ENCODE measurements at places on chromosomes 5 and 9.
A peak's percentile ranks its signal among the peaks of the same experiment; 100 is the strongest.

- no peak for DNase-seq
Observed at GRCh38 chr5:115389034-115389798, 92.8 kb upstream of the CCDC112 start.

DNA sequence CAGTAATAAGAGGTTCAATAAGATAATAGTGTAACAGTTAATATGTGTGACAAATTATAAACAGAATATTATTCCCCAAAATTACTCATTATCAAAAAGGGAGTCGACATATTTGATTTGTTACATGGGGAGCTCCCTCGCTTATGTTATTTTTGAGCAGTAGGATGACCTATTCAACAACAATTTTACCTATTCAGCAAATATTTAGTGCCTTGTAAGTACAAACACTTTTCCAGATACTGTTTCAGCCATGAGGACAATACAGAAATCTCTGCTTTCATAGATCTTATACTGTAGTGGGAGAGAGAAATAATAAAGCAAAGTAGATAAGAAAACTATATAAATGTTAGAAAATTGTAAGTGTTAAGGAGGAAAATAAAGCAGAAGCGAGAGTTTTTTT is 1342.8 kb upstream of the WWC1 start:
- DNase-seq = no peak

DNA sequence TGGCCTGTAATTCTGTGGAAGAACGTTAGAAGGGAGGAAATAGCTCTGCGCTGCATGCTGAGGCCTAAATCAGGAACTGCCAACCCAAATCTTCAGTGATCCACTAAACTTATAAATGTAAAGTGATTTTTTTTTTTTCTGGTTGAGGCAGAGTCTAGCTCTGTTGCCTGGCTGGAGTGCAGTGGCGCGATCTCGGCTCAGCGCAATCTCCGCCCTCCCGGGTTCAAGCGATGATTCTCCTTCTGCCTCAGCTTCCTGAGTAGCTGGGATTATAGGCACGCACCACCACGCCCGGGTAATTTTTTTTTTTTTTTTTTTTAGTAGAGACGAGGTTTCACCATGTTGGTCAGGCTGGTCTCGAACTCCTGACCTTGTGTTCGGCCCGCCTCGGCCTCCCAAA is 717.4 kb upstream of the FAM174A start:
- no peak for DNase-seq

- DNase-seq = no peak
Observed at GRCh38 chr5:164002628-164003027, 497.2 kb downstream of the MAT2B start.

GRCh38 chr9:111720174-111720573 is 58.8 kb downstream of the GNG10 start:
- DNase-seq = no peak

- no peak for DNase-seq
Observed at GRCh38 chr5:35061211-35061770, 13.5 kb upstream of the AGXT2 start.

DNA sequence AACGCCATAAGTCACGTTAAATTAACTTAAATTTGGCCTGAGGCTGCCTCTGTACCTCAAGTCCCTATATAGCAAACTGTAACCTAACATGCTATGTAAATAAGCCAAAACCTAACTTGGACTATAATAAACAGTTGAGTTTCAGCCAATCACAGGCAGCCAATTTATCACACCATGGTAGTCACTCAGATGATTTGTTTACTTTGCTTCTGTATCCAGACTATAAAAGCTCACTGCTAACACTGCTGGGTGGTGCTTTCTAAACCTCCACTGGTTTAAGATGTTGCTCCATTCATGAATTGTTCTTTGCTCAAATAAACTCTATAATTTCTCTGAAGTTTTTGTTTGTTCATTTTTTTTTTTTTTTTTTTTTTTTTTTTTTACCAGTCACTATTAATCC is 62.8 kb downstream of the TRPM3 start:
- no peak for DNase-seq

GRCh38 chr5:104199771-104200170 is 637.2 kb upstream of the NUDT12 start:
- no peak for DNase-seq

- no peak for DNase-seq
Observed at GRCh38 chr5:172373680-172374079, 80.6 kb downstream of the SH3PXD2B start.

GRCh38 chr5:137716337-137716736 is 19.6 kb downstream of the KLHL3 start:
- no peak for DNase-seq

DNA sequence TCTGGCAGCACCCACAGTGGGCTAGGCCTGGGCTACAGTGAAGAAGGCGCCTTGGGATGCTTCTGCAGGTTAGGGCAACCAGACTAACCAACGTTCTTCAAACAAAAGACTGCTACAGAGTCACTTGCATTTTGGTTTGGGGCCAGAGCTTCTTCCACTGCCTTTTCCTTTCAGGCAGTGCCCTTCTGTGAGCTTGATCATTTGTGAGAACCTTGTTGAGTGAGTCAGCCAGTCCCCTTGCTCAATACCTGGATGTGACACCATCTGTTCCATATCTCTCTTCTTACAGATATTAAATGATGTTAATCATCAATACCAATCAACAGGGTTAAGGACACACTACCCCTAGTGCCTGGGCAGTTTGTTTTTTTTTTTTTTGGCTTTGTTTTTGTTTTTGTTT is 46.5 kb upstream of the VDAC1 start:
- no peak for DNase-seq

- DNase-seq = peak; percentile 13
Observed at GRCh38 chr9:5947912-5948311, 57.2 kb downstream of the MLANA start.

GRCh38 chr9:136544548-136544963 is 1.3 kb downstream of the NOTCH1 start:
- DNase-seq = no peak

DNA sequence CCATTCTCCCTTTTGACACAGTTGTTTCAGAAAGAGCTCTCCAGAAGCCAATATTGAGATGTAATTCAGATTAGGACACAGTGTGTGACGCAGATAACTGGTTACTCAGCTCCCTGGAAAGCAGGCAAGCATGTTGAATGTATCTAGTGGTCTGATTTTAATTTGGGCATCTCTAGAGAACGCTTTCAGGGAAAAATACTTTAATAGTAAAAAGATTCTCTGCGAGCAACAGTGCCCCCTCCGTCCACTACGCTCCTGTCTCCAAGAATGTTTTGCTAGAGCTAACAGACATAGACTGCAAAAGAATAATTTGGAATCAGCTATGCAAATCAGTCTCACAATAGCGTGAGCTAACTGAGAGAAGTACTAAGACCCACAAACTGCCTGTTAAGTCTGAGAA is 23.3 kb downstream of the CFAP90 start:
- DNase-seq = no peak

DNA sequence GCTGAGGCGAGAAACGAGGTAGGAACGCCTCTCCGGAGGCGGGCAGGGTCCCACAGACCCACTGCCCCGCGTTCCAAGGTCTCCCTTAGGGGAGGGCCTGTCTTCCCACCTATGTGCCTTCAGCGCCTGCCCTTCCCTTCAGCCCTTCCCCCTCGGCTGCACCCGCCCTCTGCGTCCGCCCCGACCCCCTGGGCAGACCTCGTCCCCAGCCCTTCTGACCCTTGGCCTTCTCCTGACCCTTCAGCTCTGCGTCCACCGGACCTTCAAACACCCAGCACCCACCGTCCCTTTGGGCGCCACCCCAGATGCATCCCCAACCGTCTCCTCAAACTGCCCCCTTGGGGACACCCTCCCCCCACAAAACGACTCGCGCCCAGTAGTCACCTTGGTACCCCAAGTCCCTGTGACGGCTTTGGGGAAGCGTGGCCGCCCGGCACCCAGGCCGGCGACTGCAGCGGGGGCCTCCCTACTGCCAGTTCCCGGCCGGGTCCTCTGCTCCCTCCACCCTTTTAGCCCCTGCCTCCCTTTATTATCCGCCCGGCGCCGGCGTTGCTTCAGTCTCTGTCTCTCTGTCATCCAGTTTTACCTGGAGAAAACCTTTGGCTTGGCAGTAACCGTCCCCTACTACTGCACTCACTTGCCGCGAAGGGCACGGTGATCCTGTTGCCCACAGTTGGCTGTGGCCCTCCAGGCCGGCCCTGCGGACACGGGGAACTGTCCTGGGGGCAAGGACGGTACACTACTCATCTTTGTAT is 421 bp downstream of the RUSC2 start:
- no peak for DNase-seq

DNA sequence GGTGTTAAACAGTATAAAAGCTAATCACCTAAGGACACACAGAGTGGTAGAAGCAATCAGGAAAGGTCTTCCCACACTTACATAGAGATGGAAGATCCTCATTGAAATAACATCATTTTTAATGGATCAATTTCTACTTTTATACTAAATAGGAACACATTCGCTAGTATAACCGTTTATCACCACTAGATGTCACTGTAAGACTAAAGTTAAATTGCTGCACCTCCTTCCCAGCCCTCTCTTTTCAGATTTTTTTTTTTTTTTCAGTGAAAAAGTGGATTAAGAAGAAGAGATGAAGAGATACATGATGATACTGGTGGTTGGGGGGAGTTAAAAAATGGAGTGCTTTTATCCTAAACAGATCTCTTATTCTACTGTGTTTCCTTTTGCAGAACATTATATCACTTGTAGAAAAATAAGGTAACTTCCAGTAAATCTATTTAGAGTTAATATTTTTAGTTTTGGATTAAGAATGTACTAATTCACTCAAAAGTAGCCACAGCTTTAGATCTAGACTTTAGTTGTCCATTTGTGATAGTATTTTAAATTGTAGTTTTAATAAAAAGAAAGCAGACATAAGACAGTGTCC is 116.9 kb upstream of the ARRDC3 start:
- no peak for DNase-seq

DNA sequence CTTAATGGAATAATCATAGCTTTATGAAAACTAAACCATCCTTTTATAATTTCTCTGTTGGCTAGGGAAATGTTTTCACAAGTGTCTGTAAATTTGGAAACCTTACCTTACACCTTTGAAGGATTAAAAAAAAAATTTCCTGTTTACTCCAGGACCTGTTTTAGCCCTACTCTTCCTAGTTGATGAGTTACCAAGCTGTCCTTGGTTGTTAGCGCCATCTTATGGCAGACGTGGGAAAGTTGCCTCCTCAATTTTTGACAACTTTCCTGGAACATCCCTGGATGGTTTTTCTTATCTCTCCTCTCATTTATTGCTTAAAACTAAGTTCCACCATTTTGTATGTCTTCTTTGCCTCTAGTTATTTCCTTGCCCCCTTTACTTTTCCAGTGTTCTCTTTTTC is 25.7 kb downstream of the ZSWIM6 start:
- DNase-seq = no peak

DNA sequence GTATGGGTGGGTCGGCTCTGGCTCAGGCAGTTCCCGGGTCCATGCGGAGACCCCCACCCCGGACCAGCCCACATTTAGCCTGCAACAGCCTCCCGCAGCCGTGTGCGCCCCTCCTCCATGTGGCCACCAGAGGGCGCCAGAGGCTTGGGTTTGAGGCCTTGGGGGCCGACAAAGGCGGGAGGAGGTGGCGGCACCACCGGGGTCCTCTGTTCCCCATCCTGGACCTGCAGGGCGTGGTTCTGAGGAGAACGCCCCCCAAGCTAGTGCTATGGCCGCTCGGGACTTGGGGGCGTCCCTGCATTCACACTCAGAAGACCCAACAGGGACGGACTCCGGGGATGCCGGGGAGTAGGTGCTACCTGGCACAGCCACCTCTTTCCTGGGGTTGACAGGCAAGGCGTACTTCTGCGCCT is 16.5 kb downstream of the ASS1 start:
- no peak for DNase-seq

- no peak for DNase-seq
Observed at GRCh38 chr5:119445544-119445943, 6.8 kb upstream of the HSD17B4 start.

- no peak for DNase-seq
Observed at GRCh38 chr5:125151150-125151900, 404.9 kb upstream of the ZNF608 start.

All from GM12878 (cell line).